ENCODE measurements at places on chromosomes 6 and 20. TPM values are rescaled to one million over a fixed set of nuclear protein-coding genes. Genes with fewer than 3 reads are reported as not detected.

Gene SLC17A3
- 0.27 TPM for total RNA-seq

GRCh38 chr6:145086197-145086596 lies 649.1 kb downstream of the EPM2A start:
- no peaks in the 10 kb centered on the region for H3K36me3 ChIP-seq
- no peaks in the 10 kb centered on the region for H3K27me3 ChIP-seq
- DNase-seq, result peak; percentile 52
- no peaks in the 10 kb centered on the region for H3K4me1 ChIP-seq
- no peak overlapping the region for H3K4me3 ChIP-seq
- no peak overlapping the region for H3K27ac ChIP-seq

GRCh38 chr20:41616228-41616627 lies 1.9 kb downstream of the CHD6 start:
- H3K4me3 ChIP-seq, result peak overlapping the region; percentile 93
- H3K36me3 ChIP-seq, result no peaks in the 10 kb centered on the region
- H3K27me3 ChIP-seq, result no peaks in the 10 kb centered on the region

DNA sequence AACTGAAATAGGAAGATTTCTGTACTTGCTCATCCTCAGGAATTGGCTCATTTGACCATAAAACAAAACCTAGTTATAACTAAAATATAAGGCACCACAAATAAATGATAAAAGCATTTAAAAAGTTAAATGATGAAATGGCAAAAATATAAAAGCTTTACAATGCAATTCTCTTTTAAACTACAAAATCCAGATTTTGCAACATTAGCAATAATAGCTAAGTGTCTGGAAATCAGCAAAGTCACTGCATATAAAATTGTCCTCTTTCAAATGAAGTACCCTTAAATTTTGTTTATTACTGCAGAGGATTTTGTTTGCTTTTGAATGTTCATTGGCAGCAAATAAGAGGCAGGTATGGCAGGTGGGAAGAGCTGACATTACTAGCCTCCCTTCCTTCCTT lies 270.4 kb upstream of the RSPO3 start:
- no peaks in the 10 kb centered on the region for H3K27me3 ChIP-seq
- H3K27ac ChIP-seq, result no peak overlapping the region
- no peaks in the 10 kb centered on the region for H3K4me1 ChIP-seq

DNA sequence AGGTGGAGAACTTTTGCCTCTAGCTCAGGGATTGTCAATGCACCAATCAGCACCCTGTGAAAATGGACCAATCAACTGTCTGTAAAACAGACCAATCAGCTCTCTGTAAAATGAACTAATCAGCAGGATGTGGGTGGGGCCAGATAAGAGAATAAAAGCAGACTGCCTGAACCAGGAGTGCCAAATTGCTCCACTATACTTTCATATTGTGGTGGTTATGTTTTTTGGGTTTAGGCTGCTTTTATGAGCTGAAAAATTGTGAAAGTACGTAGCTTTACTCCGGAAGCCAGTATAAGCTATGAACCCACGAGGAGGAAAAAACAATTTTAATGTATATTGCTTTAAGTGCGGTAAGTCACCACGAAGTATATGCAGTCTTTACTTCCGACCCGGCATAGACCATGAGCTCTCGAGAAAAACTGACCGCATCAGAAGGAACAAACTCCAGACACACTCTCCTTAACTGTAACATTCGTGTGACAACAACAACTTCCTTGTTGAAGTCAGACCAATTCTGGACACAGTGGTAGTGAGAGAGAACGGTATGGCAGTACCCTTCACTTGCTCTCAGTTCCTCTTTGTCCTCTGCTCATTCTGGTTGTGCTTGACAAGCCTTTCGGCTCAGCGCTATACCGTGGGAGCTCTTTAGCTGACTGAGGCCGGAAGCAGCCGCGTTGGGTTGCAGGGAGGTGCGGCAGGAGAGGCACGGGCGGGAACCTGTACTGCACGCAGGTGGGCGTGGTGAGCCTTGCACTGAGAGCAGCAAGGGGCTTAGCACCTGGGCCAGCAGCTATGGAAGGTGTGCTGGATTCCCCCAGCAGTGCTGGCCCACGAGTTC lies 81.9 kb upstream of the E2F3 start:
- H3K4me1 ChIP-seq, result no peaks in the 10 kb centered on the region
- no peaks in the 10 kb centered on the region for H3K27me3 ChIP-seq
- H3K27ac ChIP-seq, result no peak overlapping the region
- no peak overlapping the region for H3K4me3 ChIP-seq
- no peak for DNase-seq

GRCh38 chr6:45556828-45557227 lies 179.1 kb upstream of the SUPT3H start:
- no peaks in the 10 kb centered on the region for H3K27me3 ChIP-seq
- no peaks in the 10 kb centered on the region for H3K4me1 ChIP-seq
- no peaks in the 10 kb centered on the region for H3K36me3 ChIP-seq
- no peak for DNase-seq
- H3K27ac ChIP-seq, result no peak overlapping the region

- H3K4me1 ChIP-seq, result peaks cover 9% of the 10 kb centered on the region
- H3K27ac ChIP-seq, result no peak overlapping the region
- no peaks in the 10 kb centered on the region for H3K36me3 ChIP-seq
- H3K27me3 ChIP-seq, result peaks cover 6% of the 10 kb centered on the region
Observed at GRCh38 chr6:35516712-35517111, 4.0 kb upstream of the TULP1 start.

- DNase-seq, result peak; percentile 88
- H3K4me3 ChIP-seq, result 0 out of 2 replicates have a peak overlapping the region, but pooled peaks have one; percentile 4
- peaks cover 14% of the 10 kb centered on the region for H3K27me3 ChIP-seq
Observed at GRCh38 chr6:28865401-28866204, 58.2 kb downstream of the TRIM27 start.

DNA sequence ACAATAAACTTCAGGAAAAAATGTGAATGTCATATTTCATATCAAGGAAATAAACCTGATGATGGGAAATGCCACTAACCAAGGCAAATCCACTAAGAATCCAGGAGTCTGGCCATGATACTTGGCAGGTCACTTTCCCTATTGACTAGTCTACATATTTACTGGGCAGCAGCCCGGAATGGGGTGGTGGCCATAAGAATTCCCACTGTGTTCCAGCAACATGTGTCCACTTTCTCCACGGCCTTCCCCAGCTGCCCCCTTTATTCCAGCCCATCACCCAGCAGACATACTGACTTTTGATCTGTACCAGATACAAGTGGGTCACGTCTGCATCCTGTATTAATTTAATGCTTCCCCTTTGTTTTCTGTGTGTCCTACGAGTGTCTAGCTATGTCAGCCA lies 234.5 kb upstream of the PRDM1 start:
- H3K27ac ChIP-seq, result no peak overlapping the region
- H3K4me1 ChIP-seq, result no peaks in the 10 kb centered on the region
- H3K36me3 ChIP-seq, result no peaks in the 10 kb centered on the region
- H3K4me3 ChIP-seq, result no peak overlapping the region
- H3K27me3 ChIP-seq, result no peaks in the 10 kb centered on the region

DNA sequence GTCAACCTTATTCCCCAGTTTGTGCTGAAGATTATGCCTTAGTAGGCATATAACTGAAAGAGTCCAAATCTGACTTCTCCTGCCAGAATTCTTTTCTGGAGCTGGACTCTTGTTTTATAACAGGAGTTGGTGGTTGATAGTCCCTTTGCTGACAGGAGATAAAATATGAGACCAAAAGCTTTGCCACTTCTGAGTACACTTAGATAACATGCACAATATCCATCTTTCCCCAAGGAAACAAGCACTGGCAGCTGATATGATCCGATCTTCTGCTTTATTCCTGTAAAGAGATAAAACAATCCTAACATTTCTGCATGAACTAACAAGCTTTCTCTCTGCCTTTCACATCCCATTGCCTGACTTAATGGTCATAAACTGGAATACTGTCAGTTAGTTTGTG lies 1265.4 kb upstream of the ADGRB3 start:
- no peaks in the 10 kb centered on the region for H3K27me3 ChIP-seq
- no peak overlapping the region for H3K4me3 ChIP-seq
- DNase-seq, result no peak
- no peak overlapping the region for H3K27ac ChIP-seq
- H3K36me3 ChIP-seq, result no peaks in the 10 kb centered on the region

DNA sequence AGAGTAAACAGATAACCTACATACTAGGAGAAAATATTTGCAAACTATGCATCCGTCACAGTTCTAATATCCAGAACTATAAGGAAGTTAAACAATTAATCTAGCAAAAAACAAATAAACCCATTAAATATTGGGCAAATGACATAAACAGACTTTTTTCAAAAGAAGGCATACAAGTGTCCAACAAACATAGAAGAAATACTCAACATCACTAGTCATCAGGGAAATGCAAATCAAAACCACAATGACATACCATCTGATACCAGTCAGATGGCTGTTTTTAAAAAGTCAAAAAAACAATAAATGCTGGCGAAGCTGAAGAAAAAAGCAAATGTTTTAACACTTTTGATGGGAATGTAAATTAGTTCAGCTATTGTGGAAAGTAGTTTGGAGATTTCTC lies 1117.7 kb upstream of the MAP3K7 start:
- no peak overlapping the region for H3K27ac ChIP-seq
- no peak for DNase-seq
- H3K4me1 ChIP-seq, result no peaks in the 10 kb centered on the region
- H3K36me3 ChIP-seq, result no peaks in the 10 kb centered on the region

All from GM23338 (cell line).